ENCODE measurements at places on chromosomes 4 and X.

- no peak for DNase-seq
These were observed at the start of gene PRKG2 for GRCh38 chr4:81214881-81215868. TSS of gene PRKG2 (minus strand) at chr4:81215222. CDS start at chr4:81205047, 10,175 bp downstream.

DNA sequence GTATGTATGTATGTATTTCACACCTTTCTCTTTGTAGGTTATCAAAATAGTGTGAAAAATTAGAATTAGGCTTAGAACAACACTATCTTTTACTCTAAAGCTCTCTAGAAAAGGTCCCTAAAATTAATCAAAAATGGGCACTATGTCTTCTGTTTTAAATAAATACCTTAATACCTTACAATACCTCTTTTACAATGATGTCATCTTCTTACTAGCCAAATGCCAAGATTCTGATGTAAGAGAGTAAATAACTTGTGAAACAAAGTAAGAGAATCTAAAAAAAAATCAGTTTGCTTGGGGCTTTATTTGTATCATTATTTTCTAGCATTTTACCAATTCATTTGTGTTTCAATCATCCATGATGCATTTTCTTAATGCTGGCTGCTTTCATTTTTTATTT is 402.2 kb upstream of the MAGEB2 start:
- no peak for DNase-seq

DNA sequence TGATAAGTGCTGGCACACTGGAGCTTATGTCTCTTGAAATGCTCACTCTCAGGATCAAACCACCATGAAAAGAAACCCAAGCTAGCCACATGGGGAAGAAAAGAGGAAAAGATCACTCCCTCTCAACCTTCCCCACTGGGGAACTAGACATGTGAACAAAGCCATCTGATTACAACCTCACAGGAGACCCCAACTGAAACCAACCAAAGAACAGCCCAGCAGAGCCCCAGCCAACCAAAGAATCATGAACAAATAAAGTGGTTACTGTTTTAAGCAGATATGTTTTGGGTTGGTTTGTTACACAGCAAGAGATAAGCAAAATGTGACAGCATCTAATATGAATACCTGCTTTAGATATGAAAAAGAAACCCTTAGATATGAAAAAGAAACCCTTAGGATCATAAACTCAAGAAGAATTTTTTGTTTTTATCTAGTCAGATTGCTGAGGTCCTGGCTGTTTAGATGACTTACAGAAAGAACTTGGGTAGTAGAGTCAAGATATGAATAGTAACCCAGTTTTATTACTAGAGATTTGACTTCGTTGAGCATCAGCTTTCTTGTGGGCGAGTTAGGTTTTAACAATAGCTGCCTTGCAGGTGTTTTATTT is 23.7 kb upstream of the TLR7 start:
- no peak for DNase-seq

- DNase-seq, result no peak
These were observed 177.2 kb downstream of the TSPAN5 start for GRCh38 chr4:98481167-98481566.

- peak; percentile 1 for DNase-seq
These were observed 69.6 kb upstream of the CXorf66 start for GRCh38 chrX:140034916-140035315.

DNA sequence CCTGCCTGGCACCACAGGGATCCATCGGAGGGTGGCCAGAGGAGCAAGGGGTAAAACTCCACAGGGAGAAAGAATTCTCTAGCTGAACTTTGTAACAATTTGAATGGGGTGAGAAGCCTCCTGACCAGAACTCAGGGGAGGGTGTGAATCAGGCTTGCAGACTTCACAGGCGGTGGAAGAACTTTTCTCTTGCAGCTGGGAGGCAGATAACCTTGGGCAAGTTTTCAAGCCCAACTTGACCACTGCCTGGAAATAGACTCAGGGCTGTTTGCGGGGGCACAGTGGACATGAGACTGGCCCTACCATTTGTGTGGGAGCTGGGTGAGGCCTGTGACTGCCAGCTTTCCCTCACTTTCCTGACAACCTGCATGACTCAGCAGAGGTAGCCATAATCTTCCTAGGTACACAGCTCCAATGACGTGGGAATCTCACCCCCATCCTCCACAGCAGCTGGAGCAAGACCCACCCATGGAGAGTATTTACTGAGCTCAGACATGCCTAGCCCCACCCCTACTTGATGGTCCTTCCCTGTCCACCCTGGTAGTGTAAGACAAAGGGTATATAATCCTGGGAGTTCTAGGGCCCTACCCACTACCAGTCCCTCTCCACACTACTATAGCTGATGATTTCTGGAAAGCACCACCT is 210.0 kb upstream of the AGTR2 start:
- no peak for DNase-seq

GRCh38 chr4:2408401-2408958 is 10.0 kb downstream of the ZFYVE28 start:
- peak; percentile 38 for DNase-seq

DNA sequence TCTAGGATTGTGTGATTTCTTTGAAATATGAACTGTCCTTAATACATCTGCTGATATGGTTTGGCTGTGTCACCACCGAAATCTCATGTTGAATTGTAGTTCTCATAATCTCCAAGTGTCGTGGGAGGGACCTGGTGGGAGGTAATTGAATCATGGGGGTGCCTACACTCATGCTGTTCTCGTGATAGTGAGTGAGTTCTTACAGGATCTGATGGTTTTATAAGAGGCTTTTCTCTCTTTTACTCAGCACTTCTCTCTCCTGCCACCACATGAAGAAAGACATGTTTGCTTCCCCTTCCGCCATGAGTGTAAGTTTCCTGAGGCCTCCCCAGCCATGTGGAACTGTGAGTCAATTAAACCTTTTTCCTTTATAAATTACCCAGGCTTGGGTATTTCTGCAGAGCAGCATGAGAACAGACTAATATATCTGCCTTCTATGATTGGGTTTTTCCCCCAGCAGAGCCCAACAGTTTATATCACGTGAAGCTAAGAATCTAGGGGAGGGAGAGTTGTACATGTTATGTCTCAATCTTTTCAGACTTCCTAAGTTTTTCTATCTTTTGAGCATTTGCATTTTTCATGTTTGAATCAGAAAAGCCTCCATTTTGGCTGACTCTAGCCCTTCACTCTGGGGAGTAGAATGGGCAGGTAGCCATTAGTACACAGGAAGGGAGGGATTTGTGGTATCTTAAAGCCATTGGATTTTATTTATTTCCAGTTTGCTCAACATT is 58.9 kb downstream of the PLAC1 start:
- DNase-seq, result no peak

- DNase-seq, result peak; percentile 4
These were observed 35.7 kb upstream of the GABRQ start for GRCh38 chrX:152601848-152602616.

DNA sequence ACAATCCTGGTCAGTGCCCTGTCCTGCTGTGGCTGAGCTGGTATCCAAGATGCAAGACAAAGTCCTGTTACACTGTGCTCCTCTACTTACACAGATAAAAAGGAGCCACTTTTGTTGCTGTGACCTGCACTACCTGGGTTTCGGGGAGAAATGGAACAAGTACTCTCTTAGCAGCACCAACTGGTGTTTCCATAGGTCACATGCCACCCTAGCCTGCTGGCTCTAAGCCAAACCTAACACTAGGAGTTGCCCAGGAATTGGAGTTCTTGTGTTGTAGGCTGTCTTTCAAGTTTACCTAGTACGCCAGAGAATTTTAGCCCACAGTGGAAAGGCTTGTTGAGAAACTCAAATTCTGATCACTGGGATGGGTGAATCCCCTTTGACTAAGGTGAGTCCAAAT is 727.4 kb downstream of the FAM133A start:
- DNase-seq, result no peak

DNA sequence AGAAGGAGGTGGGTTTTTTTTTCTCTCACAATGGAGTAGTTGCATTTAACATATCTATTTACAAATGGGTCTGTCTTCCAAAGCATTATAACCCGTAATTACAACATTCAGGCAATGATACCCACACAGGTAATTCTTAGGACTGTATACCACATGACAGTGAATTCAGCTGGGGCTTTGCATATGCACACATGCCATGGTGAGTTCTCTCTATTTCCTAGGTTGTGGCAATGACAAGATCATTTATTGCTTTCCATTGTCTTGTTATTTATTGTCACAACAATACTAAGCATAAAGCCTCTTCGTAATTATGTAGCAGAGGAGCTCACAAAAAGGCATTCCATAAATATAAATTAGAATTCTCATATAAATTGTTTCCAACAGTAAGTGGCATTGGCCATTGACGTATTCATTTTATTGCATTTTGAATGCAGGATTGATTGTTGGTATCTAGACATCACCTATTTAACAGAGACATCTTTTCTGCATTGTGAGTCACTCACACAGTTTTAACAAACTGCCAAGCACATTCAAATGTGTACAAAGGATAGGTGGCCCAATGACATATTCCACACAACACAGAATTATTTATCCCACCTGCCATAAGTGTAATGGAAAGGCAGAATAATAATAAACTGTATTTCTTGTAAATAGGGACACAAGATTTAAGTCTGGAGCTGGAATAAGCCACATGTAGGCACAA is 390.7 kb upstream of the GALNT7 start:
- DNase-seq, result no peak

GRCh38 chr4:182194091-182194824 is 48.9 kb upstream of the TENM3 start:
- no peak for DNase-seq

DNA sequence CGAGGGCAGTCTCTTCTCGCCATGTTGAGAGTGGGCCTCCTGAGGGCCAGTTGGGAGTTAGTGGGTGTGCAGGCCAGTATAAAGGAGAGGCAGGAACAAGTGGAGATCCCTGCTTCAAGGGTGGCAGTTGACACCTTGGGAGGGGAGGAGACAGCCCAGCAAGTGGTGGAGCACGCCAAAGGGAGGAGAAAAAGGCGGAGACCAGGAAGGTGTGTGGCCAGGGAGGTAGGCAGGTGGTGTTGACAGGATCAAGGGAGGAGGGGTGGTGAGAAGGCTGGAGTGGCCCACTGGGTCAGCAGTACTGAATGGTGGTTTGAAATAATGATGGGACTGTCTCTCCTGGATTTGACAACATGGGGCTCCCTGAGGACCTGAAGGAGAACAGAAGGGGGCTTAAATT is 32.6 kb downstream of the ZNF185 start:
- no peak for DNase-seq

DNA sequence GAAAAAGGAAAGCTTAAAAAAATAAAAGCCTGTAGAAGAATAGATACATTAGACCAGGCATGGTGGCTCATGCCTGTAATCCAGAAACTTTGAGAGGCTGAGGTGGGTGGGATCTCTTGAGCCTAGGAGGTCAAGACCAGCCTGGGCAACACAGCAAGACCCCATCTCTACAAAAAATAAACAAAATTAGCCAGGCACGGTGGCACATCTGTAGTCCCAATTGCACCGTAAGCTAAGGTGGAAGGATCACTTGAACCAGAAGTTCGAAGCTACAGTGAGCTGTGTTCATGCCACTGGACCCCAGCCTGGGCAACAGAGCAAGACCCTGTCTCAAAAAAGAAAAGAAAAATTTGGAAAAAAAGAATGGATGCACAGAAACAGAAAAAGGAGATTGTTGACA is 149.4 kb downstream of the APBB2 start:
- no peak for DNase-seq

- DNase-seq, result no peak
These were observed 44.9 kb downstream of the CENPC start for GRCh38 chr4:67500373-67500772.

DNA sequence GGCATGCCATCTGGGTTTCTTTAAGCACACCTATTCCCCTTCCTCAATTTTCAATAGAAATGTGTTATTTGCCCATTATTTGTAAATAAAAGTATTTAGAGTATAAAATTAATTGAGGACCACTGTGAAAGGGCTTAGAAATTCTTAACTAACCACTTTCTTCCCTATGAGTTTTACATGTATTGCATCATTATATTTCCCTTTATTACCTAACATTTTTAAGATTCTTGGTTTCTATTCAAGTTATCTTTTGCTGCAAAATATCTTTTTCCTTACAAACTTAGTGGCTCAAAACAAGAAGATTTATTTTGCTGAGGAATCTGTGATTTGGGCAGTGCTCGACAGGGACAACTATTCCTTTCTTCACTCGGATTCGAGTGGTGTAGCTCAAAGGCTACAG is 40.5 kb downstream of the GRID2 start:
- no peak for DNase-seq
